ENCODE measurements at places on chromosomes 7 and 10.

DNA sequence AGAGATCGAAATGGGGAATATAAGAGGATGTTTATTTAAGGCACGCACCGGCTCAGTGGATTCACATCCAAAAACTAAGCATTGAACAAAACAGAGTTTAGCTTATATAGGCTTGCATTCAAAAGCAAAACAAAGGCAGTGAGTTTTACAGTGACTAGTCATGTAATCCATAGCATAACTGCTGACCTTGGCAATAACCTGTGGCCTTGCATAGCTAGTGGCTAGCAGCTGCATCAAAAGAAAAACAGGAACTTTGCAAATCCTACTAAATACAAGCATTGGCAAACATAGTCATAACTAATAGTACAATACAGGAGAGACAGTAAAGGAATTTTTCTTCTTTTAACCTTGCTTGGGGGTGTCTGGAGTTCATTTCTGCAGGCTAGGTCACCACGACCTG, 9.7 kb upstream of the ZNF485 start:
- DNase-seq: no peak

DNA sequence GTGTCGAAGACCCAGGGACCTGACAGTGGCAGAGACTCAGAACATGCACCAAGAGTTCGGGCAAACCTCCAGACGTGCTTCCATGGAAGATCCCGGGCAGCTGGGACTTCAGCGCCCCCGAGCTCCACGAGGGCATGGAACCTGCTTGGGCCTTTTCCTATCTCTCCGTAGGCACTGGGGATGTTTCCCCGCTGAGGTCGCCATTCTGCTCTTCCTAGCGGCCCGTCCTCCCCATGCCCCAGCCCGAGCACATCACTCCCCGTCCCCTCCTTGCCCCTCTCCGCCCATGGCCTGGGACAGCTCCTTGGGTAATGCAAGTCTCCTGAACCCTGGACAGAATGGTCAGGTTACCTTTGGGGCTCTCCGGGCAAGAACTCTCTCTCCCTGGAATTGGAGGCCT, 32.3 kb upstream of the SHH start:
- DNase-seq: no peak

GRCh38 chr7:28435152-28435551, 22.8 kb downstream of the CREB5 start:
- DNase-seq: no peak

DNA sequence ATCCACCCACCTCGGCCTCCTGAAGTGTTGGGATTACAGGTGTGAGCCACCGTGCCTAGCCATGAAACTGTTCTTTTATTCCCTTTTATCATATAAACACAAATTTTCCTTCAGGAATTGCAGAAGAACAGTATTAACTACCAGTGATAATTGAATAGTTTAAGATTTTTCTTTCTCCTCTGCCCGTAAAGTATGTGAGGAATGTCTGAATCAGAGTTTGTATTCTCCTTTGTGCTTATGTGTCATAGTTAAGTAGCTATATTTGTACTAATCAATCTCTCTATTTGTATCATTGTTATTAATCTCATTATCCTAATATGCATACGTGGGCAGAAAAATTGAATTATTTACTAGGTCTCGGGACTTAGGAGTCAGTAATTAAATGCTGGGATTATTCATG, 83.6 kb downstream of the ZNF277 start:
- no peak for DNase-seq

- DNase-seq: no peak
Observed at GRCh38 chr10:84348860-84349259, 20.5 kb downstream of the CCSER2 start.

GRCh38 chr7:139777948-139778841, at the start of gene HIPK2:
Gene HIPK2, minus strand, starts transcription at chr7:139777998. Its CDS starts 375 bp downstream, at chr7:139777623.
- peak; percentile 81 for DNase-seq

- DNase-seq: no peak
Observed at GRCh38 chr7:64892666-64893309, 10.3 kb upstream of the ZNF273 start.

- no peak for DNase-seq
Observed at GRCh38 chr7:2196381-2197378, 36.1 kb downstream of the MAD1L1 start.

GRCh38 chr7:4549681-4550080, 132.4 kb upstream of the FOXK1 start:
- DNase-seq: no peak

- DNase-seq: no peak
Observed at GRCh38 chr10:14635043-14635710, 139.5 kb downstream of the FAM107B start.

GRCh38 chr7:73683788-73684693, 644 bp downstream of the BUD23 start:
- DNase-seq: no peak

DNA sequence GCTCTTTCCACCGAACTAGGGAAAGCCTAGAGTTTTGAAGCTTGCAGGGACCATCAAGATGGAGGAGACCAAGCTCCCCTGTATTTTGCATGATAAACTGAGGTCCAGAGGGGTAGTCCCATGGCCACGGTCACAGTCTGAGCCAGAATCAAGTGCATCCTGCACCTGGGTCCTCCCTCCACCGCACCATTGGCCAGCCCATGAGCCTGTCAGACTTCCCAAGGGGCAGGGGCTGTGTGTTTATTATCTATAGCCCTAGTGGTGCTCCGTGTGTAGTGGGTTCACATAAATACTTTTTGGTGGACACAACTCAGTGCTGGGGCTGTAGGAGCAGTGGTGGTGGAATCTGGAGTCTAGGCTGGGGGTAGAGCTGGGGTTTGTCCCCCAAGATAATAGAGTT, 3.6 kb downstream of the CALHM3 start:
- DNase-seq: no peak

DNA sequence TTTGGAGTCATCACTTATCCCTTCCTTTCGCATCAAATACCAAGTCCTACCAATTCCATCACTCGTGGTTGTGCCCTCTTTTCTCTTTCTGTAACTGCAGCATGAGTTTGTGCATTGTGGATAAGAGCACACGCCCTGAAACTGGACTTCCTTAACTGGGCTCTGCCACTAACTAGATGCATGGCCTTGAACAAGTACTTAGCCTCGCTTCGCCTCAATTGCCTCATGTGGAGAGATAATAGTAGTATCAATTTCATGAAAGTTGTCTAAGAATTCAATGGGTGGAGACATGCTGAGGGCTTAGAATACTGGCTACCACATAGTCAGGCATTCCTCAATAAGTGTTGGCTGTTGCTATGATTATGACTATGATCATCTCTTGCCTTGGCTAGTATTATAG, 41.5 kb downstream of the CFAP43 start:
- DNase-seq: no peak

DNA sequence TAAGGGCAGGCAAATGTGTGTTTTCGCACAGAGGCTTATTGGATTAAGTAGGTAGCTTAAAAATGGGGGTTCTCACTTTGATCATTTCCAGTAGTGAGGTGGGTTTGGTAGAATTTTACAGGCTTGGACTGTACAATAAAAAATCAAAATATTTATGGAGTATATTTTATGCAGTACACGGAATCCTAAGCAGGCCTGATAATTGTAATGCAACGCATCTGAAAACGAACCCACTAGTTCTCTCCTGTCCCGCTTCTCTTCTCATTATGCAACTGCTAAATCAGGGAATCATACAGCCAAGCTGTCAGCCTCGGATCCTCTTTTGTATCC, 377 bp upstream of the POLR1F start:
- DNase-seq: no peak

- DNase-seq: no peak
Observed at GRCh38 chr7:64887756-64888508, 15.1 kb upstream of the ZNF273 start.

GRCh38 chr10:113369365-113369694, 183.5 kb upstream of the HABP2 start:
- DNase-seq: no peak

GRCh38 chr7:87474533-87475358, 734 bp downstream of the ABCB4 start:
- no peak for DNase-seq
